ENCODE measurements at places on chromosomes 3 and 15.

DNA sequence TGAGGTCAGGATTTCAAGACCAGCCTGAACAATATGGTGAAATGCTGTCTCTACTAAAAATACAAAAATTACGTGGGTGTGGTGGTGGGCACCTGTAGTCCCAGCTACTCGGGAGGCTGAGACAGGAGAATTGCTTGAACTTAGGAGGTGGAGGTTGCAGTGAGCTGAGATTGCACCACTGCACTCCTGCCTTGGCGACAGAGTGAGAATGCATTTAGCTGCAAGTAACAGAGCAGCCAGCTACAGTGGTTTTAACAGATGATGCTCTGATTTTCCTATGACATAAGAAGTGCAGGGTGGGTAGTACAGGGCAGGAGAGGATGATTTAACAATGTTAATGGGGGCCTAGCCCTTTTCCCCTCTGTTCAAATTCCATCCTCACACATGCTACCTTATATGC lies 267.9 kb downstream of the RPLP1 start:
- peak; percentile 29 for DNase-seq

- DNase-seq, result no peak
Measured at GRCh38 chr15:77014132-77015081, 19.5 kb downstream of the PSTPIP1 start.

GRCh38 chr3:120516136-120516535 lies 65.3 kb upstream of the FSTL1 start:
- DNase-seq, result no peak

DNA sequence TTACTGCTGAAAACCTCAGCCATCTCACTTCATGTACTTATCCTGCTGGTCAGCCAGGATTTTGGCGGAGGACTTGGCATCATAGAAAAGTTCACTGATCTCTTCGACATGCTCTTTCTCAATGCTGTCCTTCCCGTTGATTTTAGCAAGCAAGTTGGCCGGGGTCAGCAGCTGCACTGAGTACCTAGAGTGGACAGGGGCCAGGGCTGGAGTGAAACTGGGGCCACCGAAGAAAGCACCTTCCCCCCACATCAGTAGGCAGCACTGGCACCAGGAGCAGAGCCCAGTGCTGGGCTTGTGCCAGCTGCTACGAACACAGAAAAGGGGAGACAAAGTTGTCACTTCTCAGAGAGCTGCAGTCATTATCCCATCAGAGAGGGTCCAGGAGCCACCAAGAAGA lies 29.0 kb downstream of the SEC61A1 start:
- DNase-seq, result no peak

DNA sequence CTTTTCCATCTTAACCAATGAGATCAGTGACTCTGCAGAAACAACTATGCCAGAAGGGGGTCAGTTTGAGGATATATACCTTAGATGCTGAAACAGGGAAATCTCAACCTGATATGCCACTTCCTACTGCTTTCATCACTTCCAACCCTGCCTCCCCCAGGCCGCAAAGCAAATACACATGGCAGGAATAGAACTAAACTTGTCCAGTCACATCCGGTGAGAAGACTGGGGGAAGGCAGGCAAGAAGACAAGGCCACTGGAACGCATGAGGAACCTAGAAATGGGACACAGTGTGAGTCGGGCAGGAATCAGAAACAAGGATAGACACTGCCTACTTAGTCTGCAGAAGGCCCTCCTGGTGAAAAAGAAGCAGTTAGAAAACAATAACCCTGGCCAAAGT lies 90.6 kb downstream of the MYO5A start:
- DNase-seq, result no peak

- no peak for DNase-seq
Measured at GRCh38 chr15:101382544-101382943, 87.5 kb upstream of the SNRPA1 start.

All from T-helper 1 cell (primary cell).